ENCODE measurements at places on chromosomes 5 and 9. TPM values are rescaled to one million over a fixed set of nuclear protein-coding genes. Genes with fewer than 3 reads are reported as not detected.

The EQTN gene
- not detected for total RNA-seq

The LHFPL2 gene
- total RNA-seq, result 54.0 TPM

The PCBD2 gene
- total RNA-seq, result 10.8 TPM

The PCDHGB2 gene
- 0.08 TPM for total RNA-seq

The FYB1 gene
- total RNA-seq, result 11.5 TPM

The AGXT2 gene
- not detected for total RNA-seq

The EHMT1 gene
- total RNA-seq, result 44.3 TPM

The FST gene
- 1.4 TPM for total RNA-seq

The PCSK1 gene
- 0.29 TPM for total RNA-seq

The CEL gene
- total RNA-seq, result 0.52 TPM

The RABGAP1 gene
- 14.5 TPM for total RNA-seq

The TAF11L10 gene
- not detected for total RNA-seq

The BAAT gene
- 0.31 TPM for total RNA-seq

The CCDC152 gene
- not detected for total RNA-seq

The SOHLH1 gene
- 0.05 TPM for total RNA-seq

The CD74 gene
- 0.07 TPM for total RNA-seq

The CERCAM gene
- total RNA-seq, result 34.2 TPM

Data from A549 treated with AZD2906 at 1 μM for 4 hours (cell line).